ENCODE measurements at places on chromosomes 13 and 19.

DNA sequence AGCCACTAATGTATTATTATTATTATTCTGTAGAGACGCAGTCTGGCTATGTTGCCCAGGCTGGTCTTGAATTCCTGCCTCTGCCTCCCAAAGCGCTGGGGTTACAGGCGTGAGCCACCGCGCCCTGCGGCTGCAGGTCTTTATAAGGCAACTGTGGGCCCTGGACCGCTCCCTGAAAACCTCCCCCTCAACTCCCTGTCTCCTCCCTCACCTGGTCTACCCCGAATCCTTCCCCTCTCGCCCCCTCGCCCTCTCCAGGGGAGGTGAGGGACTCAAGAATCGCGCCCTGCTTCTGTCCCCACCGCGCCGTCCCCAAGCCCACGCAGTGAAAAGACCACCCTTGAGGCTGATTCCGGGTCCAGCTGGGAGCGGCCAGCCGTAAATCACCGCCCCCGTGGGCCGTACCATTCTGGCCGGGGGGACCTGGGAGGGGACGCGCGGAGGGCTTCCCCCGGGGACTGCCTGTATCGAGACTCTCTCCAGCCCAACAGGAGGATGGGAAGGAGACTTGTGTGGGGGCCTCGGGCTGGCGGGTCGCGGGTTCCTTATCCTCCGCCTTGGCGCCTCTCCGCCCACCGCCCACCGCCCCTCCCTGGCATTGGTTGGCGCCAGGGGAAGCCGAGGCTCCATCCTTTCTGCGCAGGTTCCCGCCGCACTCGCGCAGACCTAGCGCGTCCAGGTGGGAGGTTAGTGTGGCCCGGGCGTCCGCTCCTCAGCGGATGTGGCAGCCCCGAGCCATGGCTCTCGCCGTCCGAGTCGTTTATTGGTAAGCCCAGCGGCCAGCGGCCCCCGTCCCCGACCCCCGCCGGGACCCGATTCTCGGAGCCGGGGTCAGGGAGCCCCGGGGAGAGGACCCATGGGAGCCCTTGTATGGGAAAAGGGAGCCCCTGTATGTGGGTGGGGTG, at the start of gene SELENOW:
TSS of gene SELENOW (plus strand) at position 655 of the 905 bp plus-strand sequence. CDS start at position 738, 83 bp downstream.
- DNase-seq = peak; percentile 60

DNA sequence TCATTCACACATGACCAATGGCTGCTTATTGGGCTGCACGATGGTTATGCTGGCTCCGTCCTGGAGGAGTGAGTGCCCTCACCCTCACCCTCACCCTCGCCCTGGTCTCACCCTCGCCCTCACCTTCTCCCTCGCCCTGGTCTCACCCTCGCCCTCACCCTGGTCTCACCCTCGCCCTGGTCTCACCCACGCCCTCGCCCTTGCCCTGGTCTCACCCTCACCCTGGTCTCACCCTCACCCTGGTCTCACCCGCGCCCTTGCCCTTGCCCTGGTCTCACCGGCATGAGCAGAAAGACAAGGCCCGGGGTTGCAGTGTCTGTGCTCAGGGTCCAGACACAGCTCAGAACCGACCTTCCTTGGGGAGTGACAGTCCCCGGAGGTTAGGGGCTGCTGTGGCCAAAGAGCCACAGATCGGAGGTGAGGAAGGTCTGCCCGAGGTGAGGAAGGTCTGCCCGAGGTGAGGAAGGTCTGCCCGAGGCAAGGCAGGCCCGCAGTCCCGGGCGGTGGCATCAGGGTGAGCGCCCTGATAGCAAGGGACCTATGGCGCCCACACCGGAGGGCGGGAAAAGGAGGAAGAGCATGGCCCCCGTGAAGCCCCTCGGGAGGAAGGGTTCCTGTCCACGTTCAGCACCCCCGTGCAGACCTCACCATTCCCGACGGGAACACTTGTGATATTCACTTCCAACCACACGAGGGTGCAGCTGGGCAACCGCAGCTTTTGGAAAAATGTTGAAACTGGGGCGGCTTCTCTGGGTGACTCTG, 65.6 kb downstream of the MCF2L start:
- DNase-seq = no peak

DNA sequence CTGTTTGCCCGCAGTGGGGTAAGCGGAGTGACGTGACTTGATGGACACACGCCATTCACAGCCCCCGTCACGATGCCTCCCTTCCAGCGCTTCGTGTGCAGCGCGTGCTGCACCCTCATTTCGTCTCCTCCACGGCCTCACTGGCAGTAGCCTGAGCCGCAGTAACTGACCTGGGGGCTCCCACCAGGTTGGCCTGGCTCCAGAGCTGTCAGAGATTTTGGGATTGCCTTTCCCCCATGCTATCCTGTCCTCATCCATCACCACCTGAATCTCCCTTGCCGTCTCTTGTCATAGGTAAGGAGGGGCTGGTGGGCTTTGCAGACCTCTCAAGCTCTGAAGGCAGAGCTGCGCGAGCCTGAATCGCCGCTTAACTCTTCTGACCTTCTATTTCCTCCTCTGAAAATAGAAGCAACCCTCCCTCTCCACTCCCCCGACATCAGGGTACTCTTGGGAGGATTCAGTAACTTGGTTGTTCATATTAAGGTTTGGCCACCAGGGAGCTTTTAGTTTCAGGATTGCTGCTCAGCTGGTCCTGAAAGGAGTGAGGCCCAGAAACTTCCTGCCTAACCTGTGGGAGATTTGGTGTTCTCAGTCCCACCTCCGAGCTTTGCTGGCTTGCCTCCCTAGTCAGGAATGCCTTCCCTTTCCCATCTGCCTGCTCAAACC, 27.9 kb downstream of the SIGLEC5 start:
- no peak for DNase-seq

- DNase-seq = no peak
Observed at GRCh38 chr19:28493884-28494283, 719.1 kb downstream of the UQCRFS1 start.

DNA sequence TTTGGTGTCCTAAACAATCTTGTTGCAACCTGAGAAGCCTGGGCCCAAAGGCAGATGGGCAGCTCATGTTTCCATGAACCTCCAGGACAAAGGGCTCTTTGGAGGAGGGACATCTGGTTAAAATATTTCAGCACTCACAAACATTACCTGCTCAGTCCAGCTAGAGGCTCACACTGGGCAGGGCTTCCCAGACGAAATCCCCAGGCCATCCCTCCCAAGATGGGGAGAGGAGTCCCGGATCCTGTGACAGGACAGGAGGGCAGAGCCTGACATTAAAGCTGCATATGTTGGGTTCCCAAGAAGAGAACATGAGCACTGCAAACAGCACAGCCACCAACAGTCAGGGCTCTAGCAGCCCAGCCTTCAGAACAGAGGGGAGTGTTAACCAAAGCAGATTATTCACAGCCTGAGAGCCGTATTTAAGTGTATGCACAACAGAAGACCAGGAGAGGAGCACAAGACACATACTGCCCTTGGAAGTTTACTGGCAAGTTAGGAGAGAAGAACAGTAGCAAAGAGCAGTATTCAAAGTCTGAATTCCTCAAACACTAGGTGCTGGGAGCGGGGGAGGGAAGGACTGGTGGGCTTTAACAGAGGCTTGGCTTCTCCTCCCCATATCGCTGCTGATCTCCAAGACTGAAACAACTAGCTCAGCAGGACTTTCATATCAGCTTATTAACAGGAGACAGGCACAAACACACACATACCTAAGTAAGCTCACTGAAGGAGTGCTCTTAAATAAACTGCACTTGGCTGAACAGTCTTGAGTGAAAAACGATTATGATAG, 12.3 kb downstream of the ATP7B start:
- DNase-seq = peak; percentile 59

DNA sequence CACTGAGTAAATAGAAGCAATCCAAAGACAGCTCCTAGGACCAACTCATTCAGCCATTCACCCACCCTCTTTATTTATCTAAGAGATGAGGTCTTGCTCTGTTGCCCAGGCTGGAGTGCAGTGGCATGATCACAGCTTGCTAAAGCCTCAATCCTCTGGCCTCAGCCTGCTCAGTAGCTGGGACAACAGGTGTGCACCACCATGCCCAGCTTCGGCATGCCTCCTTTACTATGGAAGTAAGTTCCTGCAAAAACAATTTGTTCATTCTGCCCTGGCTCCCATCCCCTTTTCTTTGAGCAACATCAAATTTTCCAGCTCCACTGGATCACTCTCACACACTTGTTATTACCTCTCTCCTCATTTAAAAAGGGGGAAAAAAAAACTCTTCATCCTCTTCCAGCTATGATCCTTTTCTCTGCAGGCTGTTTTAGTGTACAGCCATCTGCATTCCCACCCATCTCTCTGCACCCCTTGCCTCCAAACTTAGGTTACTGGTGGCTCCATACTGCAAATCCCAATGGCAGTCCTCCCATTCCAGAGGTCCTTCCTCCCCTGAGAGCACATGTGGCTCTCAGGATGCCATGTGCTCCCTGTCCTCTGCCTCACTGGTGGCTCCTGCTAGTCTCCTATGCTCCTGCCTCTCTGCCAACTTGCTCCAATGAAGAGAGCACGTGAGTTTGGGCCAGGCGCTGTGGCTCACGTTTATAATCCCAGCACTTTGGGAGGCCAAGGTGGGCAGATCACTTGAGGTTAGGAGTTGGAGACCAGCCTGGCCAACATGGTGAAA, 2.2 kb downstream of the ELOF1 start:
- DNase-seq = no peak

GRCh38 chr19:48642862-48643261, 3.1 kb downstream of the CA11 start:
- no peak for DNase-seq

DNA sequence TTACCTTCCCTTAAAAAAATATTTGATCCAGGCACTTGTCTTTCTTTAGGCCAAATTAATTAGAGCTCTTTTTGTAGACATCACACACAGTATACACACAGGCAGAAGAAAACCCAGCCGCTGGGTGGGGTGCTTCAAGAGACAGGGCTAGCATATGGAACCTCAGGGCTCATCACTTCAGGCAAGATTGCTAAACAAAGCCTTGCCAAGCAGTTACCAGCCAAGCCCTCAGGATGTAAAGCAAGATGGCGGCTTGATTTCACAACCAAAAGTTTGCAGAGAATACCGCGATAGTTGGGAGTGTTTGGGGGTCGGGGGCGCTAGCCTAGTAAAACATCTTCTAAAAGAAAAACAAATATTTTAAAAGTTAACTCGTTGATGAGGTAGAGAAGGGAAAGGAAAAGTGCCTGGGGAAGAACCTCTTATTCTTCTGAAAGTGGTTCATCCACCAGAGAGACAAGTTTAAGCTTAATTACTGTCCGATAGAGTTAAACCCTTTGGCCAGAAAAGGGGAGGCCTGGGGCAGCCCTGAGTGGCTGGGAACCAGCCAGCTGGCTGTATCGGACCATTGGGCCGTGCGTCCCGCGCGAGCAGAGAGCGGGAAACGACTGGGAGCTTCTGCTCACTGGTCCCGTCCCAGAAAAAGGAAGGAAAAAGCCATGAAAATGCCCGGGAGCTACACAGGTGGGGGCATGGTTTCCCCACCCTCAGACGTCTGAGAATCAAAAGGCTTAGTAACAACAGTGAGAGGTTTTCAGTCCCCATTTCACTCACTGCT, 254.9 kb upstream of the PCDH20 start:
- DNase-seq = no peak

DNA sequence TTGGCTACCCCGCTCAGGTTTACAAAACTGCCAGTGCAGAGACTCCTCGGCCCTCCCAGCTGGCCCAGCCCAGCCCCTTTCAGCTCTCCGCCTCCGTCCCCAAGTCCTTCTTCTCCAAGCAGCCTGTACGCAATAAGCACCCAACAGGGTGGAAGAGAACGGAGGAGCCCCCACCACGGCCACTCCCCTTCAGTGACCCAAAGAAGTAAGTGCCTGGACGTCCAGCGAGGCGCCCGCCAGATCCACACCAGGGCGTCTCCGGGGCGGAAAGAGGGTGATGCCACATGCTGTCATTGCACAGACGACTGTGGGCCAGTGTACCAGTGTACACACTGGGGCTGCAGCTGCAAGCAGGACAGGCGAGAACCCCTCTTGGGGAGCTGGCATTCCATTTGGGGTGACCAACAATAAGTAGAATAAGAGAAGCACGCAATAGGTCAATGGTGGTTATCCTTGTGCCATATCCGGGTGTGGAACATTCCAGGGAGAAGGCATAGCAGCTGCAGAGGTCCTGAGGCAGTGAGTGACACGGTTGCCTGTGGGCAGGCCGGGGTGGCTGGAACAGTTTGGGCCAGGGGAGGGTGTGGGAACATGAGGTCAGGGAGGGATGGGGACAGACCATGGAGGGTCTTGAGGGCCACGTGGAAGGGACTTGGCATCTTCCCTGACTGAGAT, 41.3 kb downstream of the DPF1 start:
- no peak for DNase-seq

DNA sequence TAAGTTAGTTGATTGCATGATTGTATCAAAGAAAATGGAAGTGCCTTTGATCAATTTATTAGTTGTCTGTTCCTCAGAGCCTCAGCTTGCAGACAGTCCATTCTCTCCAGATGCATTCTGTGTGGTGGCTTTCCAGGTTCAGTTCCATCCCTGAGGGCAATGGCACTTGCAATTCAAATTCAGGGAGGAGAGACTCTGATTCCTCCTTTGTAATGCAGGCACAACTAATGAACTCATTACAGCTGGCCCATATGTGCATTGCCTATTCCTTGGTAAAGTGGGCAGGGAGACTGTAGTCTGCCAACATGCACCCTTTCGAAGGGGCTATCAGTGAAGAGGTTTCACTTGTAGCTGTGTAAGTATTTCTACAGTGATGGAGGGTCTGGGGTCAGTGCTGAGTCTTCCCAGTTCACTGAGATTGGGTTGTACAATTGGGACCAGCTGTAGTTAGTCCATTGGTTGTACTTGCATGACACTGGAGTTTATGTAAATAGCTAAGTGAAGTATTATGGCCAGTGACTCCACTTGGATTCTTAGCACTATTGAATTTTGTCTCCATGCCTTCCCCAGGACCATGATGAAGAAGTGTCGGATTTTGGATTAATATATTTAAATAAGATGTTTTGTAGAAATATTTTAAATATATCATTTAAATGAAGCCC, 401.7 kb downstream of the GPC6 start:
- DNase-seq = no peak

DNA sequence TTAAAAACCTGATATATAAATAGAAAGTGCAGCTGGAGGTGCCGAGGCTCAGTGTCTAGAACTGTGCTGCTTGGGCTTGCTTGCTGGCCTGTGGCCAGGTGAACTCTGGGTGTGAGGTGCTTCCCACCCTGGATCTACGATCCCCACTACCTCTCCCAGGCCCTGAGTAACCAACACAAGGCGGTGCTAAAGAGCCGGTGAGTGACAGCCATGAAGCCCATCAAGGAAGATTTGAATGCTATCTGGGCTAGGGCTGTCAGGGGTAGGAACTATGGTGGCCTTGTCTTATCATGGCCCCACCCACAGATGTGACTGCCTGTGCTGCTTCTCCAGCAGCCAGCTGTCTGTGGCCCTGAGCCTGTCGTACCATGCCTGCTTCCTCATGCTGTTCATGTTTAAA, 25.6 kb upstream of the ZNF91 start:
- no peak for DNase-seq

GRCh38 chr19:35231956-35232645, 3.6 kb upstream of the FAM187B start:
- DNase-seq = no peak
